ENCODE measurements at places on chromosomes 16 and 17.

DNA sequence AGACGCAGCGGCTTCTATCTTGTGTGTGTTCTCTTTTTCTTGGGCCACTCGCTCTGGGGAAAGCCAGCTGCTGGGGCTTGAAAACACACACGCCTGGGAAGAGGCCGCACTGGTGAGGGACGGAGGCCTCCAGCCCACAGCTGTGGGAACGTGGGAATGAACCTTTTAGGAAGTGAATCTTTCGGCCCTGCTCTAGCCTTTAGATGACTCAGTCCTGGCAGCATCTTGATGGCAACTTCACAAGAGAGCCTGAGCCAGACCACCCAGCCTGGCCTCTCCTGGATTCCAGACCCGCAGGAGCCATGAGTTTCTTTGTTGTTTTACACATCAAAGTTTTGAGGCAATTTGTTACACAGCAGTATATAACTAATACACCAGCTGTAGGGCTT is 2.2 kb upstream of the PDPK1 start:
- DNase-seq = no peak

DNA sequence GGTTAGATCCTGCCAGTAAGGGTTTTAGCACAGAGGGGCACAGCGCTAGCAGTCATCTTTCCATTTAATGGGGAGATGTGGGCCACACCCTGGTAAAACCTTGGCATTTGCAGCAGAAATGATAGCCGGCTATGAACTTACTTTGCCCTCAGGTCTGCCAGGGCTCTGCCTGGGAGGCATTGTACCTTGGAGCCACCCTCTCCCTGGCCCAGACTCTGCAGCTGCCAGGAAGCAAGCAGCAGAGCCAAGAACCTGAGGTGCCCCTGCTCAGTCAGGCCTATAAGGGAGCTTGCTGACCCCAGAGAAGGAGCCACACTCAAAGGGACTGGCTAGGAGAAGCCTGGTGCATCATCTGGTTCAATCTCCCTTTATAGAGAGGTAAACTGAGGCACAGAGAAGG is 23.7 kb upstream of the PHF12 start:
- no peak for DNase-seq

GRCh38 chr17:21677911-21678310 is 14.4 kb upstream of the KCNJ18 start:
- no peak for DNase-seq

DNA sequence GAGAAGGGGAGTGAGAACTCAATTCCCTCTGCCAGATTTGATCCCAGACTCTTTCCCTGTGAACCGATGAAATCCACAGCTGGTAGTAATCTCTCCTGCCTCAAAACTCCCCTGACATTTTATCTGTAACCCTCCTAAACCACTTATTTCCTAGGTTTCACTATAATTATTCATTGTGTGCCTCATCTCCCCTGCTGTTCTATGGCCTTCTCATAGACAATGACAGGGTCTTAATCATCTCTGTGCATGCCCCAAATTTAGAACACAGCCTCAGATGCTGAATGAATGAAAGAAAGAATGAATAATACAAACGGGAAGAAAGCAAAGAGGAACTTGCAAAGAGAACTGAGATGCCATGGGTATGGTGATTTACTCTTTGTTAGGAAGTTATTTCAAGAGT is 451.1 kb downstream of the HS3ST3B1 start:
- DNase-seq = no peak

DNA sequence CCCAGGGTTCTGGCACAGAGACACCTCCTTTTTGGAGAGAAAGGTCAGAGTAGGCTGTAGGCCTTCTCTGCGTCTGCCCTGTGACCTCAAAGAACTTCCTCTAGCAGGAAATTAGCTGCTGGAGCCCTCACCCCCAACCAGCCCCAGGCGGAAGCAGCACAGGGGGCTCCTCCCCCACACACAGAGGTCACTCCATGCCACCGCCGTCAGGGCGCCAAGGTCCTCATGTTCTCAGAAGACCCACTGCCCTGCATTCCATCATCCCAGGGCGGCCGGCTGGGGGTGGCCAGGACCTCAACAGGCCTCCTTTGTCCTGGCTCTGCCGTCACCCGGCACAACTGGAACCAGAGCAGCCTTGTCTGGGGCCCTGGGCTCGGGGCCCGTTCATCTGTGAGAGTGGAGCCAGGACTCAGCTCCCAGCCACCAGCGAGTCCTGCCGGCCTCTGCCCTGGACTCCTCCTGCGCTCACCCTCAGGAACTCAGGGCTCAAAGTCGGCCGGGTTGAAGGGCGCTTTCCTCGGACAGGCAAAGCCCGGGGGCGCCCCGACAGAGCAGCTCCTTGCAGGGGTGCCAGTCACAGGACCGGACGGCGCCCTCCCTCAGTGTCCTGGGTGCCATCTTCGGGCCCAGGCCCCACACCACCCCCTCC is 1.2 kb downstream of the TMC6 start:
- DNase-seq = no peak
